Right renal pelvis (tissue), 4 donors: ENCODE measurements at places on chromosomes 12 and 14.

DNA sequence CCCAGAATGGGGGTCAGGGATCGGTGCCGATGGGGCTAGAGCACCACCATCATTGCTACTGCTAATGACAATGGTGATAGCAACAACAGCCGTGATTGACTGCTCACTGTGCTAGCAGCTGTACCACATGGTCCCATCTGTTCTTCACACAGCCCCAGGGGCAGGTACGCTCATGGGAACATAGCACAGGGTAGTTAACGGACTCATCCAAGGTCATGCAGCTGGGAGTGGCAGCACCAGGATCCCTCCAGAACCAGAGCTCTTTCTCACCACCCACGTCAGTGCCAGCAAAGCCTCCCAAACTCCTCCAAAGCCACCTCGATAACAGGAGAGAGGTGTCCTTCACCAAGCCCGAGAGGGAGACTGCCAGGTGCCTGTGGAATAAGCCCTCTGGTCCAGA is 11.2 kb upstream of the DYNC1H1 start:
- no peak for DNase-seq

DNA sequence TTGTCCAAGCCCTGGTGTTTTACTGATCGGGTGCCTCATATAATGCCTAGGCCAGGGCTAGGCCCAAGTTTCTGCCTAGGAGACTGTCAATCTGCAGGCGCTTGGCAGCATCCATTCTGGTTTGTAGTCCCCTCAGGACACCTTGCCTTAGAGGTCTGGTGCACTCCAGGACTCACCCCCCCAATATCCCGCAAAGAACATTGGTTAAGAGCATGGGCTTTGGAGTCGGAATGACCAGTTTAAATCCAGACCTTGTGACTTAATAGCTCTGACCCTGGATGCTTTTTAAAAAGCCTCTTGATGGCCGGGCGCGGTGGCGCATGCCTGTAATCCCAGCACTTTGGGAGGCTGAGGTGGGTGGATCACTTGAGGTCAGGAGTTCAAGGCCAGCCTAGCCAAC is 60.0 kb downstream of the GALNT16 start:
- no peak for DNase-seq

GRCh38 chr12:70314145-70314544 is 51.9 kb upstream of the KCNMB4 start:
- no peak for DNase-seq

DNA sequence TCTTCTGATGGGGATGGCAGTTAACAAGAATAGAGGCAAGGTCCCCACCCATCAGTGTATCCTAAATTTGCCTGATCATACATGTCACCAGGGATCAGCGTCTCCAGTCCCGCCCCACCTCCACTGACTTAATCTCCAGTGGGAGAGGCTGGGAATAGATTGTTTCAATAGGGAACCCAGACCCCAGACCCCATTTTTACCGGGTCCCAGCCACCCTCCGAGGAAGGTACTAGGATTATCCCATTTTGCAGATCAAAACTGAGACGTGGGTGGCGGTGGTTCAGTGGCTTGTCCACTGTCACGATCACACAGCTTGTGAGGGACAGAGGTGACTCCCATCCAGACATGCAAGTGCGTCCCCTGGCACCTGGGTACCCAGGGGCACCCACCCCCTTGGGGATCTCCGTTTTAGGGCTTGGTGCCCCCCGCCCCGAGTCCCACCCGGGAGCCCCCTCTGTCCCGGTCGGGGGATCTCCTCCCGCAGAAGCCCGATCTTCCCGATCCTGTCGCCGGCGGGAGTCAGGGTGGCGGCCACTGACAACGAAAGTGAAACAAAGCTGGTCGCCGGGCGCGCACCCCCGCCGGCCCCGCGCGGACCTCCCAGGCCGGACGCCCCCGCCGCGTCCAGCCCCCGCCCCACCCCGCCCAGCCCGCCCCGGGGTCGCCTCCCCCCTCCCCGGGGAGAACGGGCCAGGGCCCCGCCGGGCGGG is 523 bp downstream of the WSB2 start:
- no peak for DNase-seq

- no peak for DNase-seq
Measured at GRCh38 chr12:6226002-6226678, 25.9 kb downstream of the CD9 start.

DNA sequence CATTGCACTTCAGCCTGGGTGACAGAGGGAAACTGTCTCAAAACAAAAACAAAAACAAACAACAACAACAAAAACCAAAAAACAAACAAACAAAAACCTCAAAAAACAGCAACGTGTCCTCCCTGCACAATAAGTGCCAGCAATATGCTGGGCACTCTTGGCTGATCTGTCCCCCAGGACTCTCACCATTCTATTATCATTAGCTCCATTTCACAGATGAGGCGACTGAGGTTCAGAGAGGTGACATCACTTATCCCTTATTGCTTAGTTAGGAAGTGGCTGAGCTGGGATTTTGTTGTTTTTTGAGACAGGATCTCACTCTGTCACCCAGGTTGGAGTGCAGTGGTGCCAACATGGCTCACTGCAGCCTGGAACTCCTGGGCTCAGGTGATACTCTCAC is 33.0 kb upstream of the CCDC63 start:
- DNase-seq, result no peak

- DNase-seq, result no peak
Measured at GRCh38 chr12:80316222-80316621, 127.8 kb upstream of the PTPRQ start.

GRCh38 chr12:111066744-111067437 is 146.5 kb upstream of the MYL2 start:
- no peak for DNase-seq

GRCh38 chr12:68505970-68506369 is 104.7 kb upstream of the RAP1B start:
- no peak for DNase-seq

DNA sequence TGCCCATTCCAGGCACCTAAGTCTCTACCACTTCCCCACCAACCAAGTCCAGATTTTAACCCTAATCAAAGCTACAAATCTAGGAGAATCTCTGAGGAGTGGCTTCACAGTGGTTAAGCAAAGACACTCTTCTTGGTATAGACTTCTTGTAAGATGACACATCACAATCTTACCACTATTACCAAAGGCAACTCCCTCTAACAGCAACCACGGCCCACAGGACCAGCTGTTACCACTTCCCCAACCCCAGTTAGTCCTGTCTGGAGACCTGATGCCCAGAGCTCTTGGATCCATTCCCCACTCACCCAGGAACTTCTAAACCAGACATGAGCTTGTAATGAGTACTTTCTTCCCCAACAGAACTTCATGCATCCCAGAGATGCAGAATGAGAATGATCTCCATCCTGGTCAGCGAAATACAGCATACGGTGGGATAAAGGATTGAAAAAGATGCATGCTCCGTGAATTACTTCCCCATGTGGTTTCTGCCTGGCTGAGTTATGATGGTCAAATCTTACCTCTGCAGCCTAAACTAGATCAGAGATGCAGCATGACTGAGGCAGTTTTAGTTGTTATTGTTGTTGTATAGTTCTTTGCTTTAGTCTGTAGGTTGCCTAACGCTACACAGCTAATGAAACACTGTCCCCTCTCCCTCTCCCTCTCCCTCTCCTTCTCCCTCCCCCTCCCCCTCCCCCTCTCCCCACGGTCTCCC is 87.7 kb upstream of the FOXN3 start:
- DNase-seq, result no peak

GRCh38 chr14:96094211-96094610 is 55.0 kb downstream of the C14orf132 start:
- no peak for DNase-seq

DNA sequence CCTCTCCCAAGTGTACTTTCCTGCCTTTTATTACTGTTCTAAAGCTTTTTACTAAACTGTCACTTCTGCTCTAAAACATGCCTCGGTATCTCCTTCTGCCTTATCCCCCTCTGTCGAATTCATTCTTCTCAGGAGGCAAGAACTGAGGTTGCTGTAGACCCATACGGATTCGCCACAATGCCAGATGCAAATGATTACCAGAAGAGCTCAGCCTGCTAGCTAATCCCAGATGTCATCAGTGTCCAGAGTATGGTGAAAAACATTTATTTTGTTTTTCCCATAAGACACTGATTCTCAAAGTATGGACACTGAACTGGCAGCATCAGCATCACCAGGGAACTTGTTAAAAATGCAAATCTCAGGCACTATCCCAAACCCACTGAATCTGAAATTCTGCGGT is 359.3 kb downstream of the TMTC2 start:
- no peak for DNase-seq

DNA sequence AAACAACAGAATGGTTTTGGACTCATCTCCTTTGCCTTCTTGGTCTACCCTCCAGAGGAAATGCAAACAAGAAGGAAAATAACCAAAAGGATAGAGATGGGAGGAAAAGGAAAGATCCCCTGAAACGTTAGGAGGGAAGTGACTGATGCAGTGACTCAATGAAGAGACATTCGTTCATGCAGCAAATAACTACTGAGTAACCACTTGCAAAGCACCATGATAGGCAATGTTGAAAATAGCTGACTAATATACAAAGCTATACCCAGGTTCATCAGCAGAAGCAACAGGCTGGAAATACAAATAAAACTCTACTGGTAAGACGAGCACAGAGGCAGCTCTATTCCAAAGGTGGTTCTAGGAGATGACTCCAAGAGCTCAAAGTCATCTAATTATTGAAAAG is 41.8 kb downstream of the R3HDM2 start:
- DNase-seq, result no peak
